ENCODE measurements at places on chromosomes 11 and 22.

DNA sequence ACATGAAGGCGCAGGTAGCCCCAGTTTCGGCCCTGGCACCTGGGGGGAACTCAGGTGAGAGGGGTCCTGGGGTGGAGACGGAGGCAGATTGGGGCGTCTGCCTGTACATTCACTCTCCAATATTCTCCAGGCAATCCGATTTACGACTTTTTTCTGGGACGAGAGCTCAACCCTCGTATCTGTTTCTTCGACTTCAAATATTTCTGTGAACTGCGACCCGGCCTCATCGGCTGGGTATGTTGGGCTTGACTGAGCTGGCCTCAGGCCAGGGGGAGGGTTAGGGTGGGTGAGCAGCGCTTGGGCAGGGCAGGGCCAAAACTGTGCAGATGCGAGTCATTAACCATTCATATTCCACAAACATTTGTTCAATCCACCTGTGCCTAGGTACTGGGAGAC, 1.7 kb downstream of the TM7SF2 start:
- DNase-seq: no peak

- no peak for DNase-seq
Observed at GRCh38 chr11:129373489-129373953, 2.1 kb upstream of the BARX2 start.

DNA sequence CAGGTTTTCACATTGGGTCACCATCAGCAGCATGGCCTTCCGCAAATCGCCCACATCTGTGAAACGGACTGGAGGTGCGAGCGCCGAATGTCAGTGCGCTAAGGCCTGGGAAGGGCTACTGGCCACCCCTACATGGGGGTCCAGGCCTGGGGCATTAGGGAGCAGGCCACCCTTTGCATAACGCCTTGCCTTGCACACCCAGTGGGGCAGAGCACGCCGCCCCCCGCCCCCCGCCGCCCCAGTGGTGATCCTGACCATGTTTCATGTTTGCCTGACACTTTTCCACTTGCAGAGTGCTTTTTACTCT, 2.6 kb downstream of the GRK2 start:
- DNase-seq: no peak

DNA sequence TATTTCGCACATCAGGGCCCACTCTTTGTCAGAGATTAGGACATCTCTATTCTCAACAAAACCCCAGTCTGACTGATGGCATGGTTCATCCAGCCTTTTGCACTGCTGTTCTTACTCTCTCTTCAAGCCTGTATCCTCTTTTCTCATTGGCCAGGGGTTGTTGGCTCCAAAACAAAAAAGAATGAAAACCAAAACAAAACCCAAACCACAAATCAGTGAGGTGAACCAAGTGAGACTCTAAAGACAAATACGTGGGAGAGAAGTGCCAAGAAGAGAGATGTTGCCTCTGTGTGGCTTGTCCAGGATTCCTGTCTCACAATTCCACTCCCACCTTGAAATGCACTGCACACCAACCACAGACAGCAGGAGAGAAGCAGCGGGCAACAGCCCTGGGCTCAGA, 278.9 kb upstream of the NARS2 start:
- no peak for DNase-seq

- no peak for DNase-seq
Observed at GRCh38 chr11:100870138-100870537, 183.1 kb downstream of the ARHGAP42 start.

DNA sequence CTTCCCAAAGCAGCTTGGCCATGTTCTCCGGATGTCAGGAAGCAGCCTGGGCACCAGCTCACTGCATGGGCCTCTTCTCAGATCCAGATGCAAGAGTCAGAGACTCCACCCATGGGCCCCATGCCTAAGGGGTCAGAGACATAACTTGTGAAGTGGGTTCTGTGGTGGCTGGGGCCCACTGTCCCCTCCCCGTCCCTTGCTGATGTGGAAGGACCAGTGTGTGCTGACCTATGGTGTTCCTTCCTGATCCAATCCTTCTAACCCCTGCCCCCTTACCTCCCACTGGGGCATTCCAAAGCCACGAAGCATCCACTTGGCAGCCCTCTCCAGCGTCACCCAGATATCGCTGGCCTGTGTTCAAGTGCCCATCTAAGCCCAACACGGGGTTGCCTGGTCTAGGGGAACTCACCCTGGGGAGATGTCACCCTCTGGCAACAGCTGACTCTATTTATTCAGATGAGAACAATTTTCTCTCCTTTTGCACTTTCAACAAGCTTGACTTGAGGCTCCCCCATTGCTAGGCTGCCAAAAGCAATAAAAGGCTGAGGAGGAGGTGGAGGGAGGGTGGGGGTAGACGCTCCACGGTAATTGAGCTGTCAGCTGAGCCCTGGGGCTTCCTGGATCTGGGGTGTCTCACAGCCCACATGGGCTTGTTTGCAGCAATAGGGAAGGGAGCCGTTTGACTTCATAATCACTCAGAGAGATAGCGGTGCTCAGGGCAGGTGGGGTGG, 158.5 kb downstream of the ADAMTS15 start:
- DNase-seq: no peak

- DNase-seq: no peak
Observed at GRCh38 chr11:65431451-65432099, 9.0 kb downstream of the NEAT1 start.

DNA sequence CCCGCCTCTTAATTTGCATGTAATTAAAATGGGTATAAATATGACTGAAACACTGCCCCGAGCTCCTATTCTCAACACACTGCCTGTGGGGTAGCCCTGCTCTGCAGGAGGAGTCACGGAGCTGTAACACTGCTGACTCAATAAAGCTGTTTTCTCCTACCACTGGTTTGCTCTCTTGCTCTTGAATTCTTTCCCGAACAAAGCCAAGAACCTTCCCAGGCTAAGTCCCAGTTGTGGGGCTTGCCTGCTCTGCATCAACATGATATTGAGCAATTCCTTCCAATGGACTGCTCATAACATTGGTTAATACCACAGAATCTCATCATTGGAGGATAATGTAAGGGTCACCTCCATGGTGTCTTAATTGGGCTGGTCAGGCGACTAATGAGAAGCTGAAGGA, 114.4 kb downstream of the FBXO7 start:
- DNase-seq: no peak

DNA sequence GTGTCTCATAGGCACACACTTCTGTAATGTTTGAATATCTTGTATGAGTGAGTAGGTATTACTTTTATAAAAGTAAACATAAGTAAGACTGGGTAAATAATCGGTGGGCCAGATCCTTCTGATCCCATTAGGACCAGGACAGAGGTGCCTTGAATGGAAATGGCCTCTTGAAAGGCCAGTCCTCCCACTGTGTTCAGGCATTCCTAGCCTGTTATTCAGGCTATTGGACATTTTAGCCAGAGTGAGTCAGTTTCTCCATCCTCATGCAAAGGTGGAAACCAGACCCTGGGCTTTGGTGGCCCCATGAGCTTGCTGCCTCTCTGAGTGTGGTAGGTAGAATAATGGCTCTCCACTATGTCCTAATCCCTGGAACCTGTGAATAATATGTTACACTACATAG, 34.4 kb downstream of the C11orf96 start:
- no peak for DNase-seq

GRCh38 chr11:68039526-68040086, 781 bp downstream of the TCIRG1 start:
- no peak for DNase-seq

GRCh38 chr11:49432242-49432848, 223.9 kb upstream of the FOLH1 start:
- DNase-seq: no peak

DNA sequence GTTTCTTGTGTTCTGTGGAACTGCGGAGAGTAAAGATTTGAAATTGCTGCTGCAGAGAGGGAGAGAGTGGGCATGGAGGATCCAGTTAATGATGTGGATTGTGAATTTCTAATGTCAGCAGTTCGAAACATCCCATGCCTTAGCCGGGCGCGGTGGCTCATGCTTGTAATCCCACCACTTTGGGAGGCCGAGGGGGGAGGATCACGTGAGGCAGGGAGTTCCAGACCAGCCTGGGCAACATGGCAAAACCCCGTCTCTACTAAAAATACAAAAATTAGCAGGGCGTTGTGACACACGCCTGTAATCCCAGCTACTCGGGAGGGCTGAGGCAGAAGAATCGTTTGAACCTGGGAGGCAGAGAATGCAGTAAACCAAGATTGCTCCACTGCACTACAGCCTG, 1.1 kb upstream of the CAVIN3 start:
- no peak for DNase-seq

DNA sequence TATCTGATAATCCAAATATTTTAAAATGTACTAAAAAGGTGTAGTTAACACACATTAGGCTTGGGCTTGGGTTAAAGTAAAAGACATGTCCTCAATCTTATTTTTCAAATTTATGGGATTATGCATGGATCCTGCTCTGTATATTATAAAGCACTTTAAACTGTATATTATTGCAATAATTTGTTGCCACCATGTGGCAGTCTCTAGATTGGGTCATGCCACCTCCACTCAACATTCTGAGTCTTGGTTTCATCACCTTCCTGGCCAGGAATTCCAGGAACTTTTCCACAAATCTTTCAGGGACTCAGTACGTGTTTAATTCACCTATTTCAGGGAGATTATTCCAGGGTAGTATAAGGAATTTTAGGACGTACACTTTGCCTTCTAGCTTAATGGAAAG, 695.5 kb downstream of the FAM181B start:
- peak; percentile 38 for DNase-seq

GRCh38 chr11:35403765-35404387, 15.5 kb downstream of the SLC1A2 start:
- no peak for DNase-seq

DNA sequence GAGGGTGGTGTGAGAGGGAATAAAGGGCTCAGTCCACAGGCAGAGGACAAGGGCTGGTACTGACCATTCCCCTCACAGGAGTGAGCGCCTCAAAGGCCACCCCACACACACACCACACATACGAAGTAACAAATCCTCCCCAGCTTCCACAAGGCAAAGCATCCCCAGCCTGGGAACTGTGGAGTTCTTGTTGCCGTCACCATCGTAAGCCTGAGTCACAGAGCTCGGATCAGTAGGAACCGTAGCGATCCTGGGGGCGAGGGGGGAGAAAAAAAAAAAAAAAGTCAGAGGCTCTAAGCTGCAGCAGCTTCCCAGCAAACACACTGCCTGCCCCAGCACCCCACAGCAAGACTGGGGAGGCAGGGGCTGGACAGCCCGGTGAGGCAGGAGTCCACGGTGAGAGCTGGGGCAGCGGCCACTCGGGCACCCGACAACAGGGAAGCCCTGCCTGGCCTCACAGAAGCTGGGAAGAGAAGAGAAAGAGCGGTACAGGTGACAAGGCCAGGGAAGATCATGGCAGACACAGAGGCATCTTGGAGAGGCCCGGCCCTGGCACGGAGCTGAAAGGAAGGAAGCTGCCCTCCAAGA, 11.3 kb downstream of the ARFGAP2 start:
- DNase-seq: no peak

GRCh38 chr11:115112754-115113153, 391.5 kb downstream of the CADM1 start:
- peak; percentile 80 for DNase-seq

DNA sequence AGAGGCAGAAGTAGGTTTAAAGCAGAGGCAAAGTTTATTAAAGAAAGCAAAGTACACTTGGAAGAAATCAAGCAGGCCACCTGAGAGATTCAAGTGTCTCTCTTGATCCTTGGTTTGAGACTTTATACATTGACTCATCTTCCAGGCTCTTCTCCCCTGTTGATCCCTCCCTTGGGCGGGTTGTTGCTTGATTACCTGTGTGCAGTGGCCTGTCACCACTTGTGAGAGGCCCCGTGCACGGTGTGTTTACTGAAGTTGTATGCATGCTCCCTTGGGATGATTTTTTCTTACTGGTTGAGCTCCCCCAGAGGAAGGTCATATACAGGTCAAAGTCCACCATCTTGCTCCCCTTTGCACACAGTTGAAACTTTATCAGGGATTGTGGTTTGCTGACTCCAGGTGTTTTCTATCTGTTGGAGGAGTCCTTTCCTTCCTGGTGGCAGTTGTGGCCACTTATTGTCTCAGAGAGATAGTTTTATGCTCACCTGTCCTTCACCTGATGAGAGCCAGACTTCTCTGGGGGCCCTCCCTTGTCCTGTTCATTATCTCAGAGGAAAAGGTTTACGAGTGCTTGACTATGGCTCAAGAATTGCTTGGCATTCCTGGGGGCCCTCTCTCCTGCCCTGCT, 16.3 kb upstream of the RBMXL2 start:
- DNase-seq: no peak

- no peak for DNase-seq
Observed at GRCh38 chr11:128235426-128235825, 351.9 kb downstream of the ETS1 start.

- no peak for DNase-seq
Observed at GRCh38 chr11:82577246-82577645, 156.4 kb downstream of the FAM181B start.

GRCh38 chr11:19368726-19369375, 128.1 kb upstream of the E2F8 start:
- peak; percentile 44 for DNase-seq

- no peak for DNase-seq
Observed at GRCh38 chr11:69730500-69730899, 26.7 kb upstream of the FGF19 start.

DNA sequence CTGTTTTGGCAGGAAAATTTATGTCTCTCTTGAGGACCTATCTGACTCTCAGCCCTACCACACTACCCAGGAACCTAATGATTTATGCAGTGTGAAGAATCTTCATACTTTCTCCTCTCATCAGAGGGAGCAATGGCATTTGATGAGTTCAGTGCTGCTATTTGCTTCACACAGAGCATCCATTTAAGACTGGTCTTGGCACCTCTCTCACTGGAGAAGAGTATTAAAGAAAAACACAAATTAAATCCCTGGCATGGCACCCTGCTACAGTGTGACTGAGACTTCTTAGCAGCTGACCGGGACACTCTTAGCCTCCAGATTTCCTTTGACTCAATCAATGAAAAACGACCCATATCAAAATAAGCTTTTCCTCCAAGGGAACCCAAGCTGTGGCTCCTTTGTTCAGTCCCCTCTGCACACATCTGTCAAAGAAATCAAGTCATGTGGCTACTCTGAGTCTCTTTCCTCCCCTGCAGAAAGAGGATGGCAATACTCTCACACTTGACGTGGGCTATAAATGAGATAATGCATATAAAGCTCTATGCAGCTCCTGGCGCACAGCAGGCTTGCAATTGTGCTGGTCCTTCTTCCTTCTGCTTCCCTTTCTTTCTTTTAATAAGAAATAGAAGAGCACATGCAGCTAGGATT, 186.1 kb upstream of the E2F8 start:
- no peak for DNase-seq

DNA sequence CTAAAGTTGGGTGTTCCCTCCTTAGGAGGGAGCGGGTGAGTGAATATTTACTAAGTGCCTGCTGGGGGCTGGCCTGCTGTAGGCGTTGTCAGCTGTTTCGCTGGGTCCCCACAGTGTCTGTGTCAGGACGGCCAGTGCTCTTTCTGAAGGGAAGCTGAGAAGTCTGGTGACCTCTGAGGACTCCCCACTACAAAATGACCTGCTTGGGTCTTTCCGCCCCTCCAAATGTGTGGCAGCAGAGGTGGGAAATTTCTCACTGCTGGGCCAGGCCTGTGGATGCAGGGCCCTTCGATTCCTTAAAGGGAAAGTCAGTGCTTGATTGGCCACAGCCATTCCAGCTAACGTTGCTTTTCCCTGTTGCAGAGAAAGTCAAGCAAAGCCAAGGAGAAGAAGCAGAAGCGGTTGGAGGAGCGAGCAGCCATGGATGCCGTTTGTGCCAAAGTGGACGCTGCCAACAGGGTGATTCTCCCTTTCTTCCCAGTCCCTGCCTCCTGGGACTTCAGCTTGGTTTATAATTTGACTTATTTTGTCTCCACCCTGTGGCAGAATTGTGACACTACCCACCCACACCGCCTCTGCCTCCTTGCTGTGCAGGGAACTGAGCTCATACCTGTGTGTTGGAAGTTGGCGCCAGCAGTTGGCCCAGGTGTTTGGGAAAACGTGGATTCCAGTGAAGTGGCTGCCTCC, 6.8 kb downstream of the NAA40 start:
- DNase-seq: peak; percentile 71

GRCh38 chr11:45264839-45265515, 21.2 kb downstream of the SYT13 start:
- DNase-seq: no peak

Measured in NCI-H1417 (cell line).